CD8-positive, alpha-beta T cell (primary cell): ENCODE measurements at places on chromosomes 2 and 18.

DNA sequence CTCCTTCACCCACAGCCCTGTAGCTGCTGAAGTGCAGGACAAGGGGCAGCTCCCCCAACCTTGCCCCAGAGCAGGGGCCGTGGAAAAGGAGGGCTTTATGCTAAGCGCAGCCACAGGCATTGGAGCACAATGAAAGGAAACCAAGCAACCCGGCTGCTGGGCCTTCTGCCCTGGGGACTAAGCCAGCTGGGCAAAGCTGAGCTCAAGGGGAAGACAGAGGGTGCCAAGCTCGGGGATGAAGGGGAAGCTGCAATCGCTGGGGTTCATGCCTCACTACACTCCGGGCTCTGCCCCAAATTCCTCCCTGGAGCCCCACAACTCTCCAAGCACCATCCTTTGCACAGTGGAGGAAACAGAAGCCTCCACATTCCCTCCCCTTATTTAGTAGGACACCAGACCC, 12.4 kb downstream of the SFXN5 start:
- no peak for DNase-seq

- DNase-seq = no peak
These were observed 121.5 kb upstream of the NABP1 start for GRCh38 chr2:191556463-191556862.

DNA sequence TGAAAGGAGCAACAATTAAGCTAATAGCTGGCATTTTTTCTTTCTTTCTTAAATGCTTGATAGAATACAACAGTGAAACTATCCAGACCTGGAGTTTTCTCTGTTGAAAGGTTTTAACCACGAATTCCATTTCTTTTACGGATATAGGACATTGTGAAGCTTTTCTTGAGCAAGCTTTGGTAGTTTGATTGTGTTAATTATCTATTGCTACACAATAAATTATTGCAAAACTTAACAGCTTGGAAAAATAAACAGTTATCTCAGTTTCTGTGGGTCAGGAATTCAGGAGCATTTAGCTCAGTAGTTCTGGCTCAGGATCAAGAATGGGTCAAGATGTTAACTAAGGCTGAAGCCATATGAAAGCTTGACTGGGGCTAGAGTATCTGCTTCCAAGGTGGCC, 11.7 kb downstream of the PHOSPHO2 start:
- no peak for DNase-seq

DNA sequence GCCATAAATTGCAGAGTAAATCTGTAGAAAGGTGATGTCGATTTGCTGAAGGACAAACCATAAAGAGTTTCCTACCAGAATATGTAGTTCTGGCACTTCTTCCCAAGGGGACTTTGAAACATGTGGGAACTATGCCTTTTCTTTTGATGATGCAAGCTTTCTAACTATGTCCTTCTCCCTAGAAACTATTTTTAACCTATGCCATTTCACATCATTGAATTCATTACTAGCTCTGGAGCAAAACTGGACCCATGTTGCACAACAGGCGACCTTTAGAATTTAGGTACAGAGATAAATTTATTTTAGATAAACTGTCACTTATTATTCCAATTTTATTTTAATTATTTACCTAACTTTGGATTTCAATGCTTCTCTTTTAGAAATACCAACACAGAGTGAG, 186.5 kb downstream of the CCDC102B start:
- DNase-seq = no peak

GRCh38 chr2:200713003-200713703, 98.6 kb upstream of the BZW1 start:
- DNase-seq = peak; percentile 92

GRCh38 chr2:215711471-215712034, 275.7 kb upstream of the FN1 start:
- DNase-seq = no peak

DNA sequence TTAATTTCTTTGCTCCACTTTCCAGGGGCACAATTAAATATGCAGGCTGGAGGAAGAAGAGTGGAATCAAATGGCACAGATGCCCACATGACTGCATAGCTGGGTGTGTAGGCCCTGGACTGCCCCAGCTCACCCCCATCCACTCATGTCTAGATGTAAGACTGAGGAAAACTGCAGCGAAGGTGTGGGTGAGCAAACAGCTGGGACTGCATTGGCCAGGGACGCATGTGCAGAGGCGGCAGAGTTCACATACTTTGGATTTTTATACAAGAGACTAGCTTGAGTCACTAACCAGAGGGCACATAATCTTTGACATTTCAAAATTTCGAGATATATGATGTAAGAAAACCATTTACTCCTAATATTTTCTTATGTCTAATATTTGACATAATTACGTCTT, 60.1 kb downstream of the SPIRE1 start:
- no peak for DNase-seq

DNA sequence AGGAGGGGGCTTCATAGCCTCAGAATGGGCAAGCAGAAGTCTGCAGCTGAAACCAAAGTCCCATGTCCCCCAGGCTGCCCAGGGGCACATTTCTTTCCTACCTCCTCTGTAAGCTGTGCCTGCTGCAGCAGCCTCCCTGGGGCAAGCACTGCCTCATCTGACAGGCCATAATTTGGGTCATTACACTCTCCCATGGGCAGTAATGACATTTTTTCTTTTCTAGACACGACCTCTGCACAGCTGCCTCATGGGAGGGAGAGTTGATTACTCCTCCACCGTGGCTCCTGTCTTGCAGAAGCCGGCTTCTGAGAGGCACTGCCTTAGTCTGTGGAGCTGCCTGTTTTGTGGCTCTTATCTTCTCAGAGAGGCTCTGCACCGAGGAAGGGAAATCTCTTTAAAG, 268.9 kb downstream of the TDRD15 start:
- no peak for DNase-seq

GRCh38 chr18:55439056-55439455, 148.9 kb downstream of the TCF4 start:
- DNase-seq = no peak

GRCh38 chr2:2826621-2827020, 495.5 kb upstream of the MYT1L start:
- peak; percentile 19 for DNase-seq

GRCh38 chr2:9463698-9464034, 10.7 kb upstream of the IAH1 start:
- no peak for DNase-seq

DNA sequence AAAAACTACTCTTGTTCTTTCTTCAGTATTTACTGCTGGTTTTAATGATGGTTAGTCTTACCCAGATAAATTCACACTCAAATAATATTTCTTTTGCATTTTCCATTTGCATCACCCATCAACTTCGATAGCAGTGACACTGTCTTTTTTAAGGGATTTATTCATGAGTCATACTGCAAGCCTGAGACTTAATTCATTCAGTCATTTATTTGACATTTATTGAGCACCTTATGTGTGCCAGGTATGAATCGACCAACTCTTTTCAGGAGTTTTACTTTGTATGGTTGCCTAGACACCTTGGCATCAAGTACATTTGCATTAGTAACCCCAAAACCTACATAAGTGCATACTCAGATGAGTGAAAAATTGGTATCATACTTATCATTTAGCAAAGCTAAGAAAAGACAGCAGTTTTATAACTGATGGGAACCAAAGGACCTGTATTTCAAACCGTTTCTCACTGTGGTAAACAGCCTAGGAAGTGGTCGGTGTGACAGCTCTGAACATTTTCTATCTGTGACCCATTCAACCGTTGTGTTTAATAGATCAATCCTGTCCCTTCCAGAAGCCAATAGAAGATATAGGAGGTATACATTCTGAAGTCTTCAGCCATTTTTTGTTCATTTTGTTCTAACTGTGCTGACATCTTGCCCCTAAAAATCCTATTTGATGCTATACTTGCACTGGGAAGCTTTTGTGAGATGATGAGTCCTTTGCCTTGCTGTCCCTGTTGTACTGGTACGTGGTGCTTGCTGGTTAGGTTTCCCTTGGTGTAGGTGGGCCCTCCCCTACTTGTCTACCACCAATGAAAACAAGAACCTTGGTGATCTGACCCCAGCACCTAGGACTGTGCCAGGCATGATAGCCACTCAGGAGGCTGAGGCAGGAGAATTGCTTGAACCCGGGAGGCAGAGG, 484.7 kb upstream of the RAB12 start:
- no peak for DNase-seq

GRCh38 chr2:52724585-52724984, 1043.0 kb upstream of the CHAC2 start:
- DNase-seq = no peak

DNA sequence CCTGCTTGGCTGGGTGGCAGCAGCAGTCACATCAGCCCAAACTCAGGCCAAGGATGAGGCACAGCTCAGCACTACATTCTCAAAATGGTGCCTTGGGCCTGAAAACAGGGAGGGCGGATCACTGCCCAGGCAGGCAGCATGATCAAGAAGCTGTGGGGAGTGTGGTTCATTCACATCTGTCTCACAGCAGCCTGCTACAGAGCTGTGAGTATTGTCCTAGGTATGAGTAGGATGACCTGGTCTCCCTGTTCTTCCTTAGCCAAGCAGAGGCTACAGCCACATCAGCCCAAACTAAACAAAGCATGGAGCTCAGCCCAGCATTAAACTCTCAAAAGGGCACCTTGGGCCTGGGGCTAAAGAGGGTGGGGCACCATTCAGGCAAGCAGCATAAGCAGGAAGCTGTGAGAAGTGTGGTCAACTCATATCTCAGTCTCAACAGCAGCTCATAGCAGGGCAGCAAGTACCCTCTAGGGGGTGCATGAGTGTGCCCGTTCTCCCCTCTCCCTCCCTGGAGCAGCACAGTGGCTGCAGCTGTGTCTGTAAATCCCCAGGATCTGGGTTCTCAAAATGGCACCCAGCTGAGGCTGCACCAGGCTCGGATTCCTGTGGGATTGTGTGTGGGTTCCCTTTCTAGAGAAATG, 139.6 kb downstream of the TRABD2A start:
- DNase-seq = peak; percentile 41

DNA sequence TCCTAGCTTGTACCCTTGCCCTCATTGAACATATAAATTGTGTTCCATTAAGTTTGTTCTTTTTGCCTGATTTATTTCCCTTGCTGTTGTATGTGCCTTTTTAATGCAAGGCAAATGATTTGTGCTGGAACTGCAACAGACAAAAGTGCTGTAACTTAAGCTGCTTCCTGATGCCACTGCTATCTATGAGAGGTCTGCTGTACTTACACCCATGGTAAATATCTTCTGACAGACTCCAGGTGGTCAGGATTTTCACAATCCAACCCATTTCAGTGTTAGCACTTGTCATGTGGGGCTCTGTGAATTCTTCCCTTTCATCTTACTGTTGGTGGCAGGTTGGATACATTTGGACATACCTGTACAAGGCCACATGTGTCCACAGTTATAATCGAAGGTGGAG, 63.5 kb downstream of the ARHGAP15 start:
- DNase-seq = no peak

- DNase-seq = peak; percentile 3
These were observed 634 bp downstream of the SPATS2L start for GRCh38 chr2:200306931-200307723.

GRCh38 chr2:176745543-176746200, 466.9 kb upstream of the HNRNPA3 start:
- DNase-seq = no peak

GRCh38 chr2:160533482-160533881, 39.9 kb upstream of the RBMS1 start:
- no peak for DNase-seq

GRCh38 chr18:48194591-48195181, 214.5 kb downstream of the ZBTB7C start:
- DNase-seq = no peak

GRCh38 chr2:7774481-7774880, 857.3 kb downstream of the RNF144A start:
- no peak for DNase-seq

GRCh38 chr18:35089382-35089781, 48.2 kb downstream of the MAPRE2 start:
- DNase-seq = no peak

DNA sequence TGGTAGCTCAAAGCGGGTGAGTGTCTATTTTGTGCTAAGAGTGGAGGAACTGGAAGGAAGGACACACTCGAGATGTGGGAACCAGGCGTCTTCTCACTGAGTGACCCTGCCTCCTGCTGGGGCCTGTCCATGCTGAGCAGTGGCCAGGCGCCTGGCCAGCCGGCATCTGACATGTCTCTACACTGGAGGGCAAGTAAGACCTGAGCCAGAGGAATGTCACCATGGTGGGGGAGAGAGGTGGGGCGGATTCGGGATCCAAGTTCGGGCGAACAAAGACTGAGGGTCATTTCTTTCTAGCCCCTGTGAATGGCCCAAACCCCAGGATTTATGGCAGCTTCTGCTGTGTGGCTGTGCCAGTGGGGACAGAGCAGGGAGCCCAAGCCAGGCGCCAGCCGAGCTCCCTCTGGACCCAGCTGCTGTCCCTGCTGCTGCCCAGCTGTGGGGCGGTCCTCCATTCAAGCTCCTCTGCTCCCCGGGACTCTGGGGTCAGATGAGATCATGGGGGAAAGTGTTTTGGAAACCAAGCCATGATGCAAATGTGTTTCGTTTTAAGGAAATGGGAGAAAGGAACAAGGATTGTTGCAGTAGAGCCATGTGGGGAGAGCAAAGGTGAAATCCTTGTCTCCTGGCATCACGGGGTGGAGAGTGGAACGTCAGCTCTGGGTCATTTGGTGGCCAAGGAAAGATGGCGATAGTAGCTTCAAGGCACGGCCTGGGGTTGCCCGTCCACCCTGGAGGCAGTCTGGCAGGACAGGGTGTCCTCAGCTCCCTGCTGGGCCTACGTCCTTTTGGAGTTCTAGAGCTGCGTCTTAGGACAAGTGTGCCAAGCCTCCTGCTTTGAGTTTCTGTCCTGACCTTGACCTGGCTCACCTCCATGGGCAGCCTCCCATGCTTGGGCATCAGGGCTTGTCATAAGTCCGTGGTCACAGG, 8.1 kb downstream of the ACKR3 start:
- DNase-seq = no peak

GRCh38 chr2:109331896-109332848, 203.2 kb downstream of the SH3RF3 start:
- no peak for DNase-seq

DNA sequence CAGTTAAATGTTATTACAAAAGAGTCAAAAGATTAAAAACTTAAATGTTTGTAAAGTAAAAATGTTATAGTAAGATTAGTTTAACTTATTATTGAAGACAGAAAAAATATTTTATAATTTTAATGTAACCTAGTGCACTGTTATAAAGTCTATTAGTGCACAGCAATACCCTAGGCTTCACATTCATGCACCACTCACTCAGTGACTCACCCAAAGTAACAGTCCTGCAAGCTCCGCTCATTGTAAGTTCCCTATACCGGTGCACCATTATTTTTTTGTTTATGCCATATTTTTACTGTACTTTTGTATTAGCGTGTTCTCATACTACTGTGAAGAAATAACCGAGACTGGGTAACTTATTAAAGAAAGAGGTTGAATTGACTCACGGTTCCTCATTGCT, 759.7 kb upstream of the CDH7 start:
- DNase-seq = no peak

DNA sequence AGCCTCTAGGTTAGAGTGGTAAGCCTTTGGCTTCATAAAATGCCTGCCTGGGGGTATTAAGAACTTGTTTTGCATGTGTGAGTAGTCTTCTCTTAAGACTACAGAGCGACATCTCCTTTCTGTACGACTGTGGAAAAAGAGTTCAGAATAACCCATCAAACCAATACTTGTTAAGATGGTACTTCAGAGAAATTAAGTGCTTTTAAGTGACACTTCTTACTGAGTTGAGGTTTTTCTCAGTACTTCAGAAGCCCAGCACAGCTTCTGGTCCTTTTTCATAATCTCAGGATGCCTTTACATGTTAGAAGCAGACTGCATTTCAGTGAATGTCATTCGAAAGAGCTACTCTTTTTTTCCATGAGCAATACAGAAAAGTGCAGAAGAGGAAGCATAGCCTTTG, 10.8 kb downstream of the XRCC5 start:
- no peak for DNase-seq

- DNase-seq = no peak
These were observed 51.3 kb upstream of the CHRNA1 start for GRCh38 chr2:174815526-174815925.

GRCh38 chr2:223457301-223457700, 144.9 kb downstream of the SCG2 start:
- no peak for DNase-seq
